GM04504 (cell line): ENCODE measurements at places on chromosomes 4 and X.
A peak's percentile ranks its signal among the peaks of the same experiment; 100 is the strongest.

DNA sequence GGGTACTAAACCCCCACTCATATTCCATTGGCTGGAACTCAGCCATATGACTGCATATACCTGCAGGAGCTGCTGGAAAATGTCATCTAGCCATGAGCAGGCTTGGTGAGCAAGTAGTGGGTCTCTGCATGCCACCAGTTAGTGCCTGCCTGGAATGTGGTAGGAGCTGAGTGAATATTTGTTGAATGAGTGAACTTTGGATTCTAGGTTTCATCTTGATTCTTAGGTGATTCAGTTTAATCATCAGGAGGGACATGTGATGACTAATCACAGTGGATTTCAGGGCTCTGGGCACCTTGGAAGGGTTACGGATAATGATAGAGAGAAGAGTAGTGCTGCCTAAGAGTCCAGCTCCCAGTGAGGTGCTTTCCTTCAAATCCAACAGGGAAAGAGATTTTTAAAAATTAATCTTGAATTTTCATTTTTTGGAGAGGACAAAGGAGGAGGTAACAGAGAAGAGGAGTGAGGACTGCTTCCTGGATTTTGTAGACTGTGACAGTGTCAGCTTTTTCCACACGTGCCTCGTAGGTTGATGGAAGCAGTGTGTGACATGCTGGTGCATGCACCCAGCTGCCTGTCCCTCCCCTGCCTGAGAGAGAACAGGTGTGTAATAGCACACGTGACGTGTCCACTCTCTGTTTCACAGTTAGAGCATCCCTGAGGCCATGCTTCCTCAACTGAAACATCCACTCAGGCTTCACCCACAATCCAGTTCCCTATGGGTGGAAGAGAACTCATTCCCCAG is 30.4 kb downstream of the NHS start:
- no peak for DNase-seq

DNA sequence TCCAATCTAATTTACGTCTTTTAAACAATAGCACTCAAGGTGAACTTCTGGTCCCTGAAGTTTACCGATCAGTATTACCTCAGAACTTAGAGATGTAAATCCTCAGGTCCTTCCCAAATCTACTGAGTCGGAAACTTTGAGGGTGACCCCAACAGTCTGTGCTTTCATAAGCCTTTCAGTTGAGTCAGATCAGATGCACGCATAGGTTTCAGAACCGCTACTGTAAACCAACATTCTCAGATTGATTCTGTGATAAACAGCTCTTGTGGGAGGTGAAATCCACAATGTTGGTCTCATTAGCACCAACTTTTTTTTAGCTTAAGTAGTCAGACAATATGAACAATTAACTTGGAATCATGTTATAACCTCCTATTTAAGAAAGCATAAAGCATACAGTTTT is 86.0 kb downstream of the WWC2 start:
- no peak for DNase-seq

DNA sequence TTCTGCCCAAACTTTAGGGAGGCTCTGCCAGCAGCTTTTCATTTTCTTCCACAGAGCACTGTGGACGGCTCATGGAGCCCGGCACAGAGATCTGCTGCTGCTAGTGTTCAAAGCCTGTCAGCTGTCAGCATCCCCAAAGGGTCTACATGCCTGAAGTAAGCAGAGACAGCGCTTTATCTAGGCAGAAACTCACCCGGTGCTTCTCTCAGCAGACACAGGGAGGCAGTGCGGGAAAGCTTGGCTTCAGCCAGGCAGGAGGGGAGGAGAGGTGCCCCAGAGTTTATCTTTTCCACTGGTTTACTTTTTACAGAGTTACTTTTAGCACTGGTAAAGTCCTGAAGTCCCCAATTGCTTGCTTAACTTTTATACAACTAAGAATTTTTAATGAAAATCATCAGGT is 339.3 kb downstream of the NKX6-1 start:
- no peak for DNase-seq

DNA sequence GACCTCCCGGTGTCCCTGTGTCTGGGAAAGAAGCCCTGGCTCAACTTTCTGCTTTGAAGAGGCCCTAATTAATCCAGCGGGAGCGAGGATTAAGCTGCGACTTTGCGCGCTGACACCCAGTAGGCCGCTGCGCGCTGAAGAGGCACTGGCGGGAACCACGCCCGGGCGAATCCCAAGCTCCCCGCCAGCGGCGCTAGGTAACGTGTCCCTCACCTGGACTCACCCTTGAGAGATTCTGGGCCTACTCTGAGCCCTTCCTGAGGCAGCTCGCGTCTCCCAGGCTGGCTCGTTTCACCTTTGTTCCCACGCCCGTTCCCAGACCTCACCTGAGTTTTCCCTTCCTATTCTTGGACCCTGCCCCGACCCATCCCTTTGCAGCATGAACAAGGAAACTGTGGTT is 616 bp upstream of the KLHL34 start:
- DNase-seq, result no peak

- DNase-seq, result no peak
Measured at GRCh38 chr4:36320117-36320896, 38.9 kb downstream of the DTHD1 start.

- no peak for DNase-seq
Measured at GRCh38 chr4:165627128-165627527, 245.9 kb upstream of the TLL1 start.

DNA sequence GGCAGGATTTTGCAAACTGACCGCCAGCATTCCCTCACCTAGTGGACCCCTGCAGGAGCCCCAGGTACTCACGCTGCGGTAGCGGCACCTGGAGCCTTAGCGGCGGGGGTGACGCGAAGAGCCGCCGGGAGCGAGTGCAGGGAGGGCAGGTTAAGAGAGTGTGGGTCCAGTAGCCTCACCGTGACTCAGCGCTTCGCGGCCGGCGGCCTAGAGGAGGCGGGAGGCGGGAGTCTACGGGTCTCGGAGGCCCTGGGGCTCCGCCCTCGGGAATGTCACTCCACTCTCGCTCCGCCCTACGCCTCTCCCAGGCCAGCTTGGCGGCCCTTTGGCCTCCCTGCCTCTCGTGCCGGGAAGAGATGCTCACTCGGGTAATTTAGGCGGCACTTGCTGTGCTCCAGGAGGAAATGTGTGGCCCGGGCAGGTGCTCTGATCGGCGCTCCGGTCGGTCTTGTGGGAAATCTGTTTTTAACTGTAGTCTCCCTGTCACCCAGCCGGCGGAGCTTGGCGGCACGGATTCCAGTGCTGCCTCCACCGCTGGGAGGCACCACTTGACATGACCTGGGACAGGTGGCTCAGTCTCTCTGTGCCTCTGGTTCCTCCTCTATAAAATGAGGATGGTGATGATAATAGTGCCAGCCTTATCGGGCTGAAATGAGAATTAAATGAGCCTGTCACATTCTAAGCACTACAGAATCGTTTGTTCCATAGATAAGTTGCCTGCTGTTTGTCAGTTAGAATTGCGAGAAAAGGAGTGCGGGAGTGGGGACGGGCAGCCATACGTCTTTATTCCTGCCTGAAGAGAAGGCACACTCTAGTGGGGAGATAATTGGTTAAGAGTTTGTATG is at the start of gene PIR:
Gene PIR, minus strand, starts transcription at position 216 of the 845 bp plus-strand sequence. CDS start 2,076 bp downstream, outside the sequence.
- peak; percentile 58 for DNase-seq

DNA sequence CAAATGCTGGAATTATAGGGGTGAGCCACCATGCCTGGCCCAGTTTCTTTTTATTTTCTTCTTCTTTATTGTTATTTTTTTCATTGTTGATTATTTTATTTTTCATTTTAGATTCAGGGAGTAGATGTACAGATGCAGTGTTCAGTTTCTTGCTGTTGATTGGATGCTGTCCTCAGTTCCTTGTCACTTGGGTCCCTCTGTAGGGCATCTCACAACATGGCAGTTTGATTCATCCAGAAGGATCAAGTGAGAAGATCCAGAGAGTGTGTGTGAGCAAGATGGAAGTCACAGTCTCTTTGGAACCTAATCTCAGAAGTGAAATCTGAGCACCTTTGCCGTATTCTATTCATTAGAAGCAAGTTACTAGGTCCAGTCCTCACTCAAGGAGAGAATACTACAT is 20.9 kb downstream of the HMGB3 start:
- DNase-seq, result no peak

GRCh38 chr4:9994246-9994847 is 26.9 kb downstream of the SLC2A9 start:
- no peak for DNase-seq

GRCh38 chrX:7076245-7076661 is 71.3 kb upstream of the STS start:
- DNase-seq, result no peak

DNA sequence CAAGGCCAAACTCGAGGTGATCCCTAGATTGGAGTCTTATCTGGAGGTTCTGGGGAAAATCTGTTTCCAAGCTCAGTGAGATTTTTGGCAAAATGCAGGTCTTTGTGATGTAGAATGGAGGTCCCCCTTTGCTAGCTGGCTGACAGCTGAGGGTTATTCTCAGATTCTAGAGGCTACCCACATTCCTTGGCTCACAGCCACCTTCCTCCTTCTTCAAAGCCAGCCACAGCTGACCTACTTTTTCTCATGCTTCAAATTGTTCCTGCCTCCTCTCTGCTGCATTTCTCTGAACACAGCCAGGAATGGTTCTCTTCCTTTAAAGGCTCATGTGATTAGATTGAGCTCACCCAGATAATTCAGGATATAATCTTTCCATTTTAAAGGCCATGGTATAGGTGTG is 86.9 kb downstream of the VCX3A start:
- no peak for DNase-seq

DNA sequence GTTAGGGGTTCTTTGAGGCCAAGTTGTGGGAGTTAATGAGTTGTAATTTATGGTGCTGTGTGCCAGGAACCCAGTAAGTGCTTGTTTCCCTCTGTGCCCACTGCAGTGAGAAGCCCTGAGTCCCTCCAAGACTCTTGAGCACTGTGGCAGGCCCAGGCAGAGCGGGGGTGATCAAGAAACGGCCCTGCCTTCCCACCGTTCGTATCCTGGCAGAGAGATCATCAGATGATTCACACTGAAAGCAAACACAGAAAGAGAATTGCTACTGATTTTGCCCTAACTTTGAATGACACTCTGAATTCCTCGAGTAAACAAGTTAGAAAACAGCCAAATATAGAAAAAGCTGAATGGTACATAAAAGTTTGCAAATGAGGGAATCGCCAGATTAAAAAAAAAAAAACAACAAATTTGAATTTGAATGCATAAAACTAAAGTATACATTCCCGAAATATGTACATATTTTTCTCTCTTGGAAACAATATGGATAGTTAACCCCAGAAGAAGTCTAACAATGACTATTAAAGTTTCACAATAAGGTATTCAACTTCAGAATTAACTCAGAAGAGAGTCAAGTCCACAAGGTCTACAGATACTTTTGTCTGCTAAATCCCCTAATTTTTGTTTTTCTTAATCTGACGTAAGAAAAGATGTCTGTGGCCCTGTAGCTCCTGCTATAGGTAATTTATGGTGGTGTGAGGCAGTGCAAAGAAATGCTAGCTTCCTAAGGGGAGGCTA is 71.8 kb downstream of the AFAP1 start:
- no peak for DNase-seq

DNA sequence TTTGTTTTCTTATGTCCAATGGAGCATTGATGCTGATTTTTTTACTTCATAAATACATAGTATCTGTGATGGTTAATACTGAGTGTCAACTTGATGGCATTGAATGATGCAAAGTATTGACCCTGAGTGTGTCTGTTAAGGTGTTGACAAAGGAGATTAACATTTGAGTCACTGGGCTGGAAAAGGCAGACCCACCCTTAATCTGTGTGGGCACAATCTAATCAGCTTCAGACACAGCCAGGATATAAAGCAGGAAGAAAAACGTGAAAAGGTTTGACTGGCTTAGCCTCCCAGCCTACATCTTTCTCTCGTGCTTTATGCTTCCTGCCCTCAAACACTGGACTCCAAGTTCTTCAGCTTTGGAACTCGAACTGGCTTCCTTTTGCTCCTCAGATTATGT is 230.6 kb upstream of the SPRY1 start:
- DNase-seq, result no peak

DNA sequence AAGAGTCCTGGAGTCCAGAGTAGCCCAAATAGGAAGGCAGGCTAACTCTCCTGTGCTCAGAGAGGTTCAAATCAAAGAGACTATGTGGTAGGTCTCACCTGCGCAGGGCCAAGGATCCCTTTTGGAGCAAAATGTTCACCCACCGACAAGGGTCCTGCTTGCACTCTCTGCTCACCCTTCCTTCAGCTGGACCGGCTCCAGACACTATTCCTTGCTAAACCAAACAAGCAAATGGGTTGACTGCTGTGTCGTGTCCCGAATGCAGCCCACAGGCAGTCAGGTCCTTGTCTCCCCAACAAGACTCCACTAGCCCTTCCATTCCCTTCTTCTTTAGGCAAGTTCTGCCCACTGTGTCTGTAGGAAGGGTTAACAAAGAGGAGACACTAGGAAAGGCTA is 760 bp downstream of the TRMT2B start:
- no peak for DNase-seq

- no peak for DNase-seq
Measured at GRCh38 chrX:112279940-112280339, 197.4 kb upstream of the TRPC5 start.

DNA sequence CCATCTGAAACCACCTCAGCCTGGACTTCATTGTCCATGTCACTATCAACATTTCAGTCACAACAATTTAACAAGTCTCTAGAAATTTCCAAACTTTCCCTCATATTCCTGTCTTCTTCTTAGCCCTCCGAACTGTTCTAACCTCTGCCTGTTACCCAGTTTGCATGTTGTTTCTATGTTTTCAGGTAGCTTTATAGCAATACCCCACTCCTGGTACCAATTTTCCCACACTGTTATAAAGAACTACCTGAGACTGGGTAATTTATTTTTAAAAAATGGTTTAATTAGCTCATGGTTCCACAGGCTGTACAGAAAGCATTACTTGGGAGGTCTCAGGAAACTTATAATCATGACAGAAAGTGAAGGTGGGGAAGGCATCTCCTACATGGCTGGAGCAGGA is 679.2 kb upstream of the FRG1 start:
- no peak for DNase-seq

GRCh38 chr4:37531151-37531550 is 155.0 kb downstream of the RELL1 start:
- DNase-seq, result no peak

DNA sequence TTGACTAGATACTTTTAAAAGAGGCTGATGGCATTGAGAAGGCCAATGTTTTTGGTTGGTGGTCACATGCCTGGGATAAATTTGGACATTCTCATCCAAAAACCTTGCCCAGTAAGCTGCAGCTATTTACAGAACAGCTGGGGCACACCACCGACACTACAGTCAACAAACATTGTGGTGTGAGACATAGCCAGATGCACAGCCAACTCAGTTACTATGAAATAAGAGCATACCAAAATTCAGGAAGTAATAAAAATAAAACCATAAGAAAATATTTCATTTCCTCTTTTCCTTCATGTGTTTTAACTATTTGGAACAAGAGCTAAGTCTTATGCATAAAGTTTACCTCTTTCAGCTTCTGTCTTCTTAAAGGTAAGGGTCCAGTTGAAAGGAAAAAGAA is 8.8 kb downstream of the PPM1K start:
- DNase-seq, result no peak
